ENCODE measurements at places on chromosomes 1 and 21.

DNA sequence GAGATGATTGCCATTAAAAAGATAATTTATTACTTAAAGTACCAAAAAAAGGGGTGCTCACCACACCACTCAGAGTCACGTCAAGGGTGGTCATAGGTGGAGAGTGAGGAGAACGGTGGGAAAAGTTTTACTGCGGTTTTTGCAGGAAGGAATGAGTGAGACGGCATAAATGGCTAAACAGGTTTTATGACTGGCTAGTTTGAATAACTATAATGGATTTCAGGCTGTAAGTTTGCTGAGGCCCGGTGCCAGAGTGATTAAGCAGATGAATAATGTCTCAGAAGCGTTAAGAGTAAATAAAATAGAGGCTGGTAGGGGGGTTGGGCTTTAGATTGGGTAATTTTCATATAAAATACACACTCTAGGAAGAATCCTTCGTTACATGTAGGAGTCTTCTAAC, 1337.8 kb downstream of the AMY1C start:
- DNase-seq: no peak

DNA sequence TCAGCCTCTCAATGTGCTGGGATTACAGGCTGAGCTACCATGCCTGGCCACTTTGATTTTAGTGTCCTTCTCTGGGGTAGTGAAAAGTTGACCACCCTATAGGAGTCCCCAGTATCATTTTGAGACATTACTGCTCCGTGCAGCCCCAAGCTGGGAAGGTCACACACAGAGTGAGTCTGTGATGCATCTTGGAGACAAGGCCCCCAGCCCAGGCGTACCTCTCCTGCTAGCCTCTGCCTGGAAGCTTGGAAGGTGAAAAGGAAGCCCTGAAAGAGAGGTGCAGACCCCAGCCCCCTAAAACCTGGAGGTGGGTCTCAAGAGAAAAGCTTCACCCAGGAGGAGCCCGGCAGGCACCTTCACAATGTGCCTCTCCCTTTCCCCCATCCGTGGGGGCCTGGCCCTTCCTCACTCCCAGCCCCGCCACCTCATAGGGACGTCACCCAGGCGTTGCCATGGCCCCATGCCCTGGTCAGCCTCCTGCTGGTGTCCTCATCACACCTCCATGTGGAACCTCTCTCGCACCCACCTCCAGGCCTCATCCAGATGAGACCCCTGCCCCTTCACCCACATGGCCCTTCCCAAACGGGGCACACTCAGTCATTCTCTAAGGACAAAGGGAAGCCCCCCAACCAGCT, 5.6 kb upstream of the ARF1 start:
- DNase-seq: no peak

DNA sequence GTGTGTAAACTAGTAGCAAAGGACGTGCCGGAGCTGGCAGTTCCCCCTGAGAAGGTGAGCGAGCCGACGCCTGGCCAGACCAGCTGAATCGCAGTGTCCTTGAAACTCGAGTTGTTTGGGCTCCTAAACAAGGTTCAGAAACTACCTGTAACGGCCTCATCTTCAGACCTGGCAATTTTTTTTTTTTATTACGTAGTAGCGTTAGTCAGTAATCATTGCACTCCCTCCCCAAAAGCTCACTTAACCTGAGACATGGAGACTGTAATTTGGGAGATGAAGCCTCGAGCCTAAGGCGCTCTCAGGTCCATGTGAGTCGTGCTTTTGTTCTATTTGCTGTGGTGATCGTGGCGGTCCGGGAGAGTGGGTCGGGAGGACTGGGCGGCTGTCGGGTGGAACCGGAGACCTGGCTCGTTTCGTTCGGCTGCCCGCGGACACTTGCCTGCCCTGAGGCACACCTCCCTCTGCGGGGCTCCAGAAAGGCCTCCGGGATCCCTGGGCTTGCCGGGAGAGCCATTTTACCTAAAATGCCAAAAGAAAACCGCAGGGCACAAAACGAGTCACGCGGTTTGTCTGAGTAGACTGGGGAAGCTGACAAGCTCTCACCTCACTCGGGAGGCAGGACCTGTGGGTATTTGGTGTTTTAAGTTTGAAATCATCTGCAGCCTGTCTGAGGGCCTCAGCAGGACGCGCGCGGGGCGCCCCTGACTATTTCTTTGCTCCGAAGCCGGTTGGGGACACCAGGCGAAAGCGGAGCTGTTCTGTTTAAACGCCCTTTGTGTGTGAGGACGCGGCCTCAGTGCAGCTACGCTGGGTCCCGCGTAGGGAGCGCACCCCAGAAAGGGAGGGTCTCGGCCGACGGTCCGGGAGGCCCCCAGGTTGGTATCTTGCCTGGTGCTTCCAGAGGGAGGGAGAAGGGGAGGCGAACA, 722 bp downstream of the LHX8 start:
- DNase-seq: no peak

DNA sequence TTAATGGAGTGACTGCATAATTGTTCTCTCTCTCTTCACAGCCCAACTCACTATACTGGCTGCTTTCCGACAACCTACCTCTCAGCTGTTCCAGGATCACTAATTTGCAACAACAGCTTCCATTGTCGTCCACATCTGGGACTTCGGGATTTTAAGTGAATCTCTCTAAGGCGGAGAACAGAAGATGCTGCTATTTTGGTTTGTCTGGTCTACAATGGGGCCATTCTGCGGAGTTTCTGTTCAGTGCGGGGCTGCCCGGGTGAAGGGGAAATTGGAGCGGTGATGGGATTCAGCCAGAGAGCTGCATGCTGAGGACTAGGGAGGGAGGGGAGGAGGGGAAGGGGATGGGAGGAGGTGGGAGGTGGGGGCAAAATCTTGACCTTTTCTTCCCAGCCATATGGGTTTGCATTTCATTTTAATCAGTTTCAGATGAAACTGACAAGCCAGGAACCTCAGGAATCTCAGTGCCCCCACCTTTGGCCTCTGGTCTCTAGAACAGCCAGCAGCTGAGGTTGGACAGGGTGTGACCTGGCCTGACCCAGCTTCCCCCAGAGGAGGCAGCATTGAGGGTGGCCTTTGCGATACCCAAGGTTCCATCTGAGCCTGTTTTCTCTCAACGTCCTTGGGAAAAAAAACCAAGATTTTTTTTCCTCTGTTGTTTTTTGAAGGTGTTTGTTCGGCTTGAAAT, 6.9 kb upstream of the SRP9 start:
- DNase-seq: no peak

DNA sequence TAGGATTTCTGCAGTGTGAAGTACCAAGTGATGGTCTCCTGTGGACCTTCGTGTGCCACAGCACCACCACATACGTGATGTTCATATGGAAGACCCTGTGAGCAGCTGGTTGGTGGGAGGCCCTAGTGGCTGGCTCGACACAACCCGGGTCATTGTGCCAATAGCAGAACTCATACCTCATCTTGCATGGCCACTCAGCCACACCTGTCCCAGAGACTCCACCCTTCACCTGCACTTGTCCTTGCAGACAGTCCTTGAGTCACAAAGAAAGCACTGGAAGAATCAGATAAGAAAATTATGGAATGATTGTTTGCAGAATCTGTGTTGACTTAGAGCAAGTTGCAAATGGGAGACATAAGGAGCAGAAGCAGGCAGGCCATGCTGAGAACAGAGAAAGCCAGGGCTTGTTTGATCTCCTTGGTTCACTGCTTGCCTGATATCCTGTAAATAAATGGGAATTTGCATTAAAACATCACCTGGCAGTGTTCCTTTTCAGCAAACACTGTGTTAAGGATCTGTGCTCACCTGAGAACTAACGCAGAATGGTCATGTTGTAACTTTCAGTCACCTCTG, 307.7 kb downstream of the SIPA1L2 start:
- no peak for DNase-seq
